Right renal pelvis (tissue), 4 donors: ENCODE measurements at places on chromosomes 3 and 15.

GRCh38 chr15:57015897-57016296 is 97.5 kb downstream of the TCF12 start:
- DNase-seq, result no peak

- no peak for DNase-seq
Observed at GRCh38 chr3:170178651-170179050, 2.9 kb downstream of the PHC3 start.

GRCh38 chr15:58521293-58521991 is 89.7 kb downstream of the LIPC start:
- peak; percentile 66 for DNase-seq

DNA sequence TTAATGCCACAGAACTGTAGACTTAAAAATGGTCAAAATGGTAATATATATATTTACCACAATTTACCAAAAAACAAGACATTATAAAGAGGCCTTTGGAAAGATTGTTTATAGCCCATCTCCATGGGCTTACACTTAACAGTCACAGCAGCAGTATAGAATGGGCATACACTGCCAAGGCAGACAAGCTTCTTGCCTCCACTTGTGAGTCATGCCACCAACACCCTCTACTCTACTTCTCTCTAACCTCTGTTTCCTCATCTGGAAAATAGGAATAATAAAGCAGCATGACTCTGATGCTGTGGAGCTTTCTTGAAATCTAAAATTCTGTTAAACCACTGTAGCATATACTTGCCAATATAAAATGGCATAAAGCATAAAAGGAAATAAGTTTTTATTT is 14.4 kb upstream of the GPR156 start:
- no peak for DNase-seq

- no peak for DNase-seq
Observed at GRCh38 chr15:27686971-27687370, 412.1 kb downstream of the OCA2 start.

- DNase-seq, result no peak
Observed at GRCh38 chr3:13504161-13504831, 24.2 kb downstream of the HDAC11 start.

GRCh38 chr3:150348500-150348899 is 59.6 kb upstream of the TSC22D2 start:
- no peak for DNase-seq

DNA sequence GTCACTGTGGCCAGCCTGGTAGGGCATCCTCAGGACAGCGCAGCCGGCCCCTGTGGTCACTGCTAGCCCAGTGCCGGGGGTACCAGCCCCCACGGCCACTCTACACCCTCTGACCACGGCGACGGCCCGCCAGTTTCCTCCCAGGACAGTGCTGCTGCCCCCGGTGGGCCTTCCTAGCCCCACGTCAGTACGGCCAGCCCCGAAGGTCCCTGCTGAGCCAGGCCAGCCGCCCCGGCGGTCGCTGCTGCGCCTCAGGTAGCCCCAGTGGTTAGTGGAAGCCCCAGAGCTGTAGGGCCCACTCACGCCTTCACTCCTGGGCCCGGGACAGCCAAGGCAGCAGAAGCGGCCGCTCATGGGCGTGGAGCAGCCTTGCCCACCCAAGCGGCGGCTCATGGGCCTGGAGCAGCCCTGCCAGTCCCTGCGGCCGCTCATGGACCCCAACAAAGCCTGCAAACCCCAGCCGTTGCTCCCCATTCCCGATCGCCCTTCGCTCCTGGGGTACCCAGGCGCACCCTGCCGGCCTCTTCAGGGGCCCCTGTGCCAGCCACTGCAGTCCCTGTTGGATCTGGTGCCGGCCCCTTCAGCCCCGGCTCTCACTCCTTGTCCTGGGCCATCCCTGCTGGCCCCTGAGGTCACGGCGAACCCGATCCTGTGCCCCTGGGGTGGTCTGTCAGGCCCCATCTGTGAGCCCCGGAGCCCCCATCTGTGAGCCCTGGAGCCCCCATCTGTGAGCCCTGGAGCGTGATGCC is 9.5 kb upstream of the ROPN1B start:
- DNase-seq, result no peak

GRCh38 chr15:71331173-71331572 is 215.9 kb downstream of the THSD4 start:
- no peak for DNase-seq

DNA sequence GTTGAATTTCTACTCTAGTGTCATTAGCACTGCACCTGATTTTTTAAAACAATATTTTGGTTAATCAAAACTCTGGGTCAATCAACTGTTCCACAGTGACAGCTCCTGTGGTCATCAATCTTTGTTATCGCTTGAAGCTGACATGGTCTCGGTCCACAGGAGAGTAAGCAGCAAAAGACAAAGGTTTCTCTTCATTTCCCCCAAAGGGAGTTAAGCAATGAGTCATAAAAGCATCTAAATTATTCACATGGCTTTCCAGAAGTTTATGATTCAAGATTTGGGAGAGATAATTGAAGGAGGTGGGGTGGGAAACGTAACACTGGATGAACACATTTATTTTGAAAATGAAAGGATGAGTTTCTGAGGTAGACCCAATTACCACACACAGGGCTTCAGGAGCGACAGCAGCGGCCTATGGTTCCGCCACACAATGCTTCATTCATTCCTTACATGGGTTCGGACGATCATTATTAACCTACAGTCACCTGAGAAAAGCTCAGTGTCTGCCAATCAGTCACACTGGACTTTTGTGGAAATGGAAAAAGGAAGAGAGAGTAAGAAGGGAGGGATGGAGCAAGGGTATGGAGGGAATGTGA is 505.1 kb downstream of the FHIT start:
- DNase-seq, result no peak

DNA sequence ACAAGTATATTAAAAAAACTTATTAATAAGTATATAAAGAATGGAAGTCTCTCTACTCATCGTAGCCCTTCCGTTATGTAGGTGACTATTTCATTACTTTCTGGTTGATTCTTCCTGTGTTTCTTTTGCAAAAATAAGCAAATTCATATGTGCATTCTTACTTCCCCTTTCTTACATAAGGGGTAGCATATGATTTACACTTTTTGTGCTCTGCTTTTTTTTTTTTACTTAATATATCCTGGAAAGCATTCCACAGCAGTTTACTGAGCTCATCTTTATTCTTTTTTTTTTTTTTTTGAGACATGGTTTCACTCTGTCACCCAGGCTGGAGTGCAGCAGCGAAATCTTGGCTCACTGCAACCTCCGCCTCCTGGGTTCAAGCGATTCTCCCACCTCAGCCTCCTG is 12.9 kb downstream of the SCAMP5 start:
- DNase-seq, result no peak

DNA sequence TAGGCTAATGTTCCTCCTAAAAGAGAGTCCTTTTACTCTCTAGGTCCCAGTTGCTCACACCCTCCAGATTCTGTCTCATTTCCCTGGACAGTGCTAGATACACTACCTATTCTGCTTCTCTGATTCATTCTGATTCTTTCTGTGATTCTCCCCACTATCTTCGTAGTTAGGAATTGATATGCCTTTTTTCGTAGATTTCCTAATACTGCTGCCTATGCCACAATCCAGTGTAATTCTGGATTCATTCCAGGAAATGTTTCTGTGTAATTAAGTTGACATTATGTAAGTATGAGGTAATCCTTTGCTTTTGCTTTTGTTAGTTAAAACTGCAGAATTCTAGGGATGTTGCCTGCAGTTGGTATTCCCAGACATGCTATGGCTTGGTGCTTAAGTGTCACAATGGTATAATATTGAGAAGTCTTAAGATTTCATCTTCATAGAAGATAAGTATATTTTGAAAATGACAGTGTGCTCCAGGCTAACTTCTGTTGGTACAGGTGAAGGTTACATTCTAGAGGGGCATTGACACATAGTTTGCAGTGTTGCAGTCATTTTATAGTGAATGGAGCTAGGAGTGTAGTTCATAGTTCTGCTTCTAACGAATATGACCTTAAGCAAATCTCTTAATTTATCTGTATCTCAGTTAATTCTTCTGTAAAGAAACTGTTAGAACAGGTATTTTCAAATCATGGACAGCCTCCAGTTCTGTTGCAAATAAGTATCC is 54.3 kb downstream of the RIOX2 start:
- DNase-seq, result no peak

- DNase-seq, result no peak
Observed at GRCh38 chr3:149809699-149810098, 3.3 kb upstream of the RNF13 start.

DNA sequence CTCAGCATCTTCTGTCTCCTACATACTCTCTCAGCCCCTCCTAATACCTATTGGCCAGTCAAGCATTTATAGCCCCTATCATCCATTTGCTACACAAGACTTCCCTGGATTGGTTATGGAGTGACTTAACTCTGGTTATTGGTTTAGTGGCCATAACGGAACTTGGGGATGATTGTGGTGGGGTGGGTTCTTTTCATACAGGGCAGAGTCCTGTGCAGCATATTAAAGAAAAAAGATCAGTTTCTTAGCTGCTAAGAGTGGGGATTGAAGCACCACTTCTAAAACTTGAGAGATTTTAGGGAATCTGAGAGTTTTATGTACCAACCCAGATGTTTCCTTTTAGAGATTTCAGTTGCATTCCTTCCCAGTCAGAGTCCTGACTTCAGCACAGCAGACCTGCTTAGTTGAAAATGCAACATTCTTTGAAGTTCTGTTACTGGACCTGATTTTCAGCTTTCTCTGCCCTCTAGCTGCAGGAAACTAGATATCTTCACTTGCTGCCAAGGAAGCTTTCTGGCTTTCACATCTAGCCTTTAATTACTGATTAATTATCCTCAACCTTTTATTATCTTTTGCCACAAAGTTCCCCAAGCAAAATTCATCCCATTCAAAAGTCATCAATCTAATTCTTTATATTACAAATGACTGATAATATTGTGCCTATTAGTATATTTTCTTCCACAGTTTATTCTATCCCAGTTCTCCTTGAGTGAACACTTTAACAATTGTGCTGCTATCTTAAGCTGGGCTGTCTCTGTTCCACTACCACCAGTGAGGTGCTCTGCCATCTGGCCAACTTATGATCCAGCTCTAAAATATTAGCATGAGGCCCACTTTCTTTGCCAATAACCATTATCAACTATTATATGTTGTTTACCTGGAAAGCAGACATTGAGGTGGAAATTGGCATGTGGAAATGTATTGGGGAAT is 906.0 kb upstream of the ALCAM start:
- peak; percentile 41 for DNase-seq

- no peak for DNase-seq
Observed at GRCh38 chr3:135311699-135312098, 516.6 kb downstream of the EPHB1 start.

DNA sequence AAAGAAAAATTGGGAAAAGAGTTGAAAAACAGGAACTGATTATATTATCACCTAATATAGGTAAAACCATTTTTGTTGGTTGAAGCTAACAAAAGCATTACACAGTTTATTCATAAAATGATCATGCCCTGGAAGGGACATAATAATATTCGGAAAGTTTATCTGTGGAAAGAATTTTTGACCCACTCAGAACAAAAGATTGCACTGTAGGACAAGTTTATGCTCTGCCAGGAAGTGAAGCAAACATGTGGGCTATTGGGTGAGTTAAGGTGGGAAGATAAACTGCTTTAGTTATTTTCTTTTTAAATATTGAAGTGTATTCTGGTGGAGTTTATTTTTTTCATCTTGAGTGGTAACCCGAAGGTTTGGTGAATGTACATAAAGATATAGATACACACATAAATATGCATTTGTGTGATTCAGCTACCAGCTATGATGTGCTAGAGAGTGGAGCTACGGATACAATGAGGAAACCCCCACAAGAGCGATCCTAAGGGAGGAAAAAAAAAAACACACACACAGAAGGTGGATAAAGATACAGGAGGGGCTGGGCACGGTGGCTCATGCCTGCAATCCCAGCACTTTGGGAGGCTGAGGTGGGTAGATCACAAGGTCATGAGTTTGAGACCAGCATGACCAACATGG is 506.4 kb upstream of the THBS1 start:
- no peak for DNase-seq

- no peak for DNase-seq
Observed at GRCh38 chr3:193509103-193509965, 45.4 kb downstream of the ATP13A4 start.

DNA sequence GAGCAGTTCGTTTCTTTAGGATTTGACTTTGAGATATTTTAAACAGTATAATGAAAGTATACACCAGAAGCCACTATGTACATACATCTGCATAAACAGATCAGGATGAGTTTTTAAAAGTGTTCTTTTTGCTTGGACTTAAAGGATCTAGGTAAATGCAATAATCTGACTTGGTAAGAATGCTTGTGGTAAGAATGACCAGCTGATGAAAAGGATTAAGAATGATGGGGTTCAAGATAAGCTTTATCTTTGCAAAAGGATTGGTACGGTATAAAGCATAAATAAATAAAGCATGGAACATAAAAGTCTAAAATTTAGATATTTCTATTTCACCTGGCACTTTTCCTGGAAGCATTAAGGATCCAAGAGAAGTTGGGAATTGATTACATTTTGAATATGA is 9.8 kb upstream of the MME start:
- no peak for DNase-seq

- no peak for DNase-seq
Observed at GRCh38 chr15:35783203-35783602, 237.2 kb upstream of the DPH6 start.

DNA sequence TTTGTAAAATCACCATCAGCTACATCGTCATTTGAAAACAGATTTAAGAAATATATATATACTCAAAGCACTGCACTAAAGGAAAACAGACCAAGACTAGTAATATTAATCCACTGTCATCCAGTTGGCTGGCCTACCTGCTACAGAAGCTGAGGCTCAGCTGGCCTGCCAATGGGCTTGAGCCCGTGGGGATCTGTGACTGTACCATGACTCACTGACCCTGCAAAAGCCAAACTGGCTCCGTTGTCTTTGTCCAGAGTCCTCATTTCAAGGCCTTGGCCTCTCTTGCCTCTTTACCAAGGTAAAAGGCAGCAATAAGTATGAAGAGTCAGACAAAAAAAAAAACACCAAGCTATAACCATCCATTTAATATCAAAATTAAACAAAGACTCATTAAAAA is 463.5 kb upstream of the RASGRP1 start:
- DNase-seq, result no peak

GRCh38 chr15:23472678-23473077 is 25.6 kb upstream of the GOLGA6L2 start:
- DNase-seq, result no peak

GRCh38 chr15:57090496-57090859 is 172.0 kb downstream of the TCF12 start:
- DNase-seq, result peak; percentile 58

DNA sequence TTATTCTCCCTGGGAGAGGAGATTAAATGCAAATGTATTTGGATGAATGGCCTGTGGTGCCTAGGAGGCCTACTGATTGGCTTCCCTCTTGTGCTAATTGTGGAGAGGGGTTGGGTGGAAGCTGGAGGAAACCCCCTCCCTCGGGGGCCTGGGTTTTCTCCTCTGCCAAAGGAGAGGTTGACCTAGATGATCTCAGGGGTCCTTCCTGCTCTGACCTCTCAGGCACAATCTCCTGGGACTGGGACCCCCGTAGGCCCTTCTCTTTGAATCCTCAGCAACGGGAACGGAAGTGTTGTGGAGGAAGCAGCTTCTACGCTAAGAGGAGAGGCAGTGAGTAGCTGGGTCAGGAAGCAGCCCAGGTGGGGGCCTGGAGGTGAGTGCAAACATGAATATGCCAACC is 40.5 kb upstream of the MAGEF1 start:
- DNase-seq, result no peak
